T-helper 2 cell (primary cell): ENCODE measurements at places on chromosomes 3 and 15.

GRCh38 chr3:96734273-96735009 lies 80.0 kb upstream of the EPHA6 start:
- DNase-seq, result no peak

GRCh38 chr15:60982249-60982910 lies 246.7 kb downstream of the RORA start:
- no peak for DNase-seq

DNA sequence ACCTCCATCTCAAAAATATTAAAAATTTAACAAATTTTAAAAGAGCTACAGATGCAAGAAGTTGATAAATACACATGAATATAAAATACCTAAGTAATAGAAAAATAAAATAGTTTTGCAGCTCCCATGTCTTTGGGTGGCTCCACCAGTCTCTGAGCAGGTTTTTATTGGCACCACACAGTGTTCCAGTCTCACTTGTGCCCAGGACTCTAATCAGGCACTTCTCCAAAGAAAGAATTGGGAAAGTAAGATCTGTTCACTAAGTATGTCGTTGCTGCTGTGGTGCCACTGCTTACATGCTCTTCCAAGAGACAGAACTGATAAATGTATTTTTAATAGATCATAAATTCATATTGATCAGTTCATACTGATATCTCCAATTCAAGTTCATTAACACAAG lies 92.5 kb upstream of the ABI3BP start:
- DNase-seq, result no peak

DNA sequence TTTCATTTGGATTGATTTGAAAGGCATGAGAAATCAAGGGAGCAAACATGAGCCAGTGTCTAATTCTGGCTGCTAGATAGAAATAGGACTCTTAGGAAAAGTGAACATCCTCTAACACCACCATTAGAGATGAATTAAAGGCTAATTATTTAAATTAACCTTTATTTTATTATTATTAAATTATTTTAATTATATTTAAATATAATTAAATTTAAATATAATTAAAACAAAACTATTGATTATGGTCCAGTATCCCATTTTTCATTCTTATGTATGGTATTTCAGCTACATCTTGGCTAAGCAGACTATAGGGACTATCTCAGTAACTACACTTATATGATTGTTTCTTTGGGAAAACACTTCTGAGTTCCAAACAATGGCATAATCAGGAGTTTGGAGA lies 904.8 kb downstream of the NAALADL2 start:
- no peak for DNase-seq

GRCh38 chr15:88312941-88313579 lies 56.5 kb upstream of the NTRK3 start:
- DNase-seq, result no peak

DNA sequence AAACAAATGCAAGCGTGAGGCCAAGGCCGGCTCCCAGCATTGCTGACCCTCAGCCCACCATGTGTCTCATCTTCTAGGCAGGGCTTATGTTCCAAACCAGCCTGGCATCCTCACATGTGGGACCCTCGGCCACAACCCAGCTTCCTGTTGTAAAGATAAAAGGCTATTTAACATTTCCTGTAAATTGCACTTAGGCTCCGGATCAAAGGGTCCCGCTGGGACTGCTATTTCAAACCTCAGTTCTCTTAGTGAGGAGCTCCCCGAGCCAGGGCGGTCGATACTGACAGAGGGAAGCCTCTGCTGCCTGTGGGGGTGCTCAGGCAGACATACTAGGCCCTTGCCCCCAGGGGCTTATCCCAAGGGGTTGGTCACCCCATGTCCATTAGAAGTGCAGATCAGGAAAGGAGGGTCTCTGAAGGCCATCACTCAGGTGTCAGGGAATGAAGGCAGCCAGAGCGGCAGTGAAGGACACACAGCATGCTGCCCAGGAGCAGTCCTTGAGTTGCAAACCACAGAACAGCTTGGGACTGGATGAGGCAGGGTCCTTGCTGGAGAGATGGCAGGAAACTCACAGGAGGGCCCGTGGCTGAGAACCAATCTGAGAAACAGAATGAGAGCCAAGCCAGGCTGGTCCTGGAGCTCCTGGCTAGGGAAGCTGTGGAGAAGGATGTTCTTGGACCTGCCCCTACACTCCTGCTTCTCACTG lies 239.9 kb downstream of the TLE3 start:
- no peak for DNase-seq

DNA sequence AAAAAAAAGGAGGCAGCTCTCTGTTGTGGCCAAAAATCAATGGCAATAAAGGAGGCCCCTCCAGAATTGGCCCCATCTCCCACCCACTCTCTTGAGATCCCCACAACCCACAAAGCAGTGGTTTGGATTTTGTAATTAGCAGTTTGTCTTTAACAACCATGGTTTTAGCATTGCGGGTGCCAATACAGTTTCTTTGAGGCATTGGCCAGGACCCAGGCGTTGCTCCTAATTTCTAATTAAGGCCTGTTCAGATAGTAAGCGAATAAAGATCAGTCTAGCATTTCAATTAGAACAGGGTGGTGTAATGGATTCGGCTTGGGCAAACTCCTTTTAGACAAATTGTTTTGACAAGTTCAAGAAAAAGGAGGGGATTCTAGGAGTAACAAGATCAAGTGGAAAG lies 23.6 kb upstream of the UACA start:
- DNase-seq, result no peak

- DNase-seq, result no peak
Measured at GRCh38 chr15:97745481-97746071, 214.9 kb upstream of the ARRDC4 start.

- DNase-seq, result no peak
Measured at GRCh38 chr15:39354189-39354588, 226.7 kb upstream of the THBS1 start.

GRCh38 chr3:32814361-32814760 lies 3.4 kb upstream of the TRIM71 start:
- DNase-seq, result no peak

DNA sequence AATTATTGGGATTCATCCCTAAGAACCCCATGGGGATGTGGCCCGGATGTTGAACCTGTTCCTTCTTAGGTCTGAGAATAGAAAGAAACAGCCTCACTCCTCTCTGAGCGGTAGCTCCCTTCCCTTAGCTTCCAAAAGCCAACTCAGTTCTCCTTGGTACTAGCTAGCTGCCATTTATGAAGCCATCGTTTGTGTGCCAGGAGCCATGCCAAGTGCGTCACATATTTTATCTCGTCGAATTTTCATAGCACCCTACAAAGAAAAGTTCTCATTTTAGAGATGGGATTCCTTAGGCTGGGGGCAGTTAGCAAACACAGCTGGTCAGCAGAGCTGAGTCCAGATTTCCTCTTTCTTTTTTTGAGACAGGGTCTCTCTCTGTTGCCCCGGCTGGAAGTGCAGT lies 45.4 kb upstream of the GLCE start:
- DNase-seq, result no peak

DNA sequence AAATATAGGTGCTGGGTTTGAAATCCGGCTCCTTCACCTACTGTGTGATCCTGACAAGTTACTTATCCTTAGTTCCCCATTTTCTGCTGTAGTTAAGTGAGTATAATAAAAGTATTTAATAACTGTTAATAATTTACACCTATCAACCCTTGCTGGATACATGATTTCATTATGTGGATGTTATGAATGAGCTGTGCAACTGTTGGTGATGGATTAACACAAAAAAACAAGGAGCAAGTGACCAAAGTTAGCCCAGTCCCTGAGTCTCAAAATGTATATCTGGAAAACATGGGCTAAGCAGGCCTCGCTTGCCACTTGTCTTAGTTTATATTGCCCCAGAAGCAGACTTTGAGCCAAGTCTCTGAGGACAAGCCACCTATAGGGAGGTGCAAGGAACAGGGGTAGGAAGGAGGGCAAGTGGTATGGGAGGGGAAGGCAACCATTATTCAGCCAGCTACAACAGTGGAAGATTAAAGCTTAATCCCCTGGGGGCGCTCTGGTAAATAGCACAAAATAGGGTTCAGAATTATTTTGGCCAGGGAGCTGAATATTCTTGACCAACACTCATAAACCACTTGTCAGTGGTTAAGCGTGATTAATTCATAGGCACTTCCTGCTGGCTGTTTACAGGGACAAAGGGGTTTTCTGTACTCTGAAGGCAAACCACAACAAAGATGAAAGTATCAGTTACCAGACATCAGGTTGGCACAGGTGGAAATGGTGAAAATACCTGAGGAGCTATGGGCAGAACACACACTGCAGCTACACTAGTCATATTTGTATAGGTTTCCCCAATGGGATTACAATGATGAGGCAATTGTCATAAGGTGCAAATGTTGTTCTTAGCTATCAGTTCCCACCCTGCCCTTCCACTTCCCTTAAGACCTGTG lies 76.2 kb downstream of the TRIM42 start:
- DNase-seq, result no peak

GRCh38 chr3:15628967-15629366 lies 27.4 kb downstream of the BTD start:
- DNase-seq, result no peak

DNA sequence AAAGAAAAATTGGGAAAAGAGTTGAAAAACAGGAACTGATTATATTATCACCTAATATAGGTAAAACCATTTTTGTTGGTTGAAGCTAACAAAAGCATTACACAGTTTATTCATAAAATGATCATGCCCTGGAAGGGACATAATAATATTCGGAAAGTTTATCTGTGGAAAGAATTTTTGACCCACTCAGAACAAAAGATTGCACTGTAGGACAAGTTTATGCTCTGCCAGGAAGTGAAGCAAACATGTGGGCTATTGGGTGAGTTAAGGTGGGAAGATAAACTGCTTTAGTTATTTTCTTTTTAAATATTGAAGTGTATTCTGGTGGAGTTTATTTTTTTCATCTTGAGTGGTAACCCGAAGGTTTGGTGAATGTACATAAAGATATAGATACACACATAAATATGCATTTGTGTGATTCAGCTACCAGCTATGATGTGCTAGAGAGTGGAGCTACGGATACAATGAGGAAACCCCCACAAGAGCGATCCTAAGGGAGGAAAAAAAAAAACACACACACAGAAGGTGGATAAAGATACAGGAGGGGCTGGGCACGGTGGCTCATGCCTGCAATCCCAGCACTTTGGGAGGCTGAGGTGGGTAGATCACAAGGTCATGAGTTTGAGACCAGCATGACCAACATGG lies 506.4 kb upstream of the THBS1 start:
- DNase-seq, result no peak

DNA sequence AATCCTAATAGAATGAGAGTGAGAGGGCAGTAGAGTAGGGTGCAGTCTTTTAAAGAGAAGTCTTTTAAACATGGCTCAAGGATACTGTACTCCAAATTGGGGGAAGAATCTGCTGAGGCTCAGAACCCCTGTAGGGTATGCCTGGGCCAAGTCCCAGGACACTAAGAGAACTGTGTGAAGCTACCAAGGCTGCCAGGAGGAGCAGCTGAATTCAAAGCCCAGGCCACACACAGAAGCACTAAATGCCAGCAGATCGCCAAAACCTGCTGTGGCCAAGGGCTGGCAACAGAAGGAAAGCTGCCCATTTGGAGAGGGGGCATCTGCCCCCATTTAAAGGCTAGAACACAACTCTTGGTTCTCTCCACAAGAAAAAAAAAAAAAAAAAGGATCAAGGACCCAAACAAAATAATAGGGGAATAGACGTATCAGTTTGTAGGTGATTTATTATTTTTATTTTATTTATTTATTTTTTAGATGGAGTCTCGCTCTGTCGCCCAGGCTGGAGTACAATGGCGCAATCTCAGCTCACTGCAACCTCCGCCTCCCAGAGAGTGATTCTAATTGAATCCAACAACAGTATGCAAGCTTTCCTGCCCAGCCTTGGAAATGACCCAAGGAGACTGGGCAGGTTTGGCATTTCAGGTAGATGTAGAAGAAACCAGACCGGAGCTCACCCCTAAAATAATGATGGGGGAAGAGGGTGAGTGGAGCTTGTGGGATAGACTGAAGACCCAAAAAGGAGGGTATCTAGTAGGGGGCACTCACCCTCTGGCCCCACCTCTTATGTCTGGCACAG lies 279.0 kb upstream of the WNT5A start:
- no peak for DNase-seq

GRCh38 chr15:54605556-54605955 lies 591.2 kb downstream of the RSL24D1 start:
- no peak for DNase-seq

- no peak for DNase-seq
Measured at GRCh38 chr3:111761309-111761795, 97.7 kb upstream of the PHLDB2 start.

DNA sequence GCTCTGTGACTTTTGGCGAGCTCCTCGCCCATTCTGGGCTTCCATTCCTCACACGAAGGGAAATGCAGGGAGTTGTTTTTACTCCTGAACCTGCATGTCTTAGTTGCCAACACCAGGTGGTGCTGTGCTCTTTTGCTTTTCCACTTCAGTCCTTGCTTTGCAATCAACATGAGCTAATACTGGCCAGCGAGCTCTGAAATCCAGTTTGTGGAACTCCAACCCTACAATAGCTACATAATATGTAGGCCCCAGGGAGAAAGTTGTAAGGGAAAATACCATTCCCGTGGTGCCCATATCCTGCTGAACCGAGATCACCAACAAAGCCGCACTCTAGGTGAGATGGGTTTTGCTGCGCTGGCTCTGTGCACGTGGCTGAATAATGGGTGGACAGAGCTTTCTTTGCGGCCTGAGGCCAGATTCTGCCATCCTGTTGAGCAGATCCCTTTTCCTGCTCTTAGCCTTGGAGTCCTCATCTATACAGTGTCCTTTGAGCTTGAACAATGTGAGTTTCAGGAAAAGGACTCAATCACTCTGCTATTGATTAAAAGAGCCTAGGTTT lies 25.0 kb downstream of the LSM3 start:
- DNase-seq, result no peak

DNA sequence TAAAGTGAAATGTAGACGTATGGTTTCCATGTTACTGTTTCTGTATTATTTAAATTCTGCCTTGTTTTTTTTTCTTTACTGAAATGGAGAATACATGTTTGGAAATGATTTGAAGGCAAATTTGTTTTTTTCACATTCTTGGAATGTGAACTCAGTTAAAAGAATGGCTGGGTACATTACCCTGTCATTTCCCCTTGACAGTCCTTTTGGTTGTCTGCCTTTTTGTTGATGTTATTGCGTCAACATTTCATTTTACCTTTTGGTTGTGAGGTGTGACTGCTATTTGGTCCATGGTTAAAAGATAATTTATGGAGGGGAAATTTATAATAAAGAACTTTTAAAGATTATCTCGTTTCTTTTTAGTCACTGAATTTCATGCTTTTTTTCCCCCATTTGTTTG lies 3.2 kb upstream of the GPR171 start:
- peak; percentile 63 for DNase-seq

DNA sequence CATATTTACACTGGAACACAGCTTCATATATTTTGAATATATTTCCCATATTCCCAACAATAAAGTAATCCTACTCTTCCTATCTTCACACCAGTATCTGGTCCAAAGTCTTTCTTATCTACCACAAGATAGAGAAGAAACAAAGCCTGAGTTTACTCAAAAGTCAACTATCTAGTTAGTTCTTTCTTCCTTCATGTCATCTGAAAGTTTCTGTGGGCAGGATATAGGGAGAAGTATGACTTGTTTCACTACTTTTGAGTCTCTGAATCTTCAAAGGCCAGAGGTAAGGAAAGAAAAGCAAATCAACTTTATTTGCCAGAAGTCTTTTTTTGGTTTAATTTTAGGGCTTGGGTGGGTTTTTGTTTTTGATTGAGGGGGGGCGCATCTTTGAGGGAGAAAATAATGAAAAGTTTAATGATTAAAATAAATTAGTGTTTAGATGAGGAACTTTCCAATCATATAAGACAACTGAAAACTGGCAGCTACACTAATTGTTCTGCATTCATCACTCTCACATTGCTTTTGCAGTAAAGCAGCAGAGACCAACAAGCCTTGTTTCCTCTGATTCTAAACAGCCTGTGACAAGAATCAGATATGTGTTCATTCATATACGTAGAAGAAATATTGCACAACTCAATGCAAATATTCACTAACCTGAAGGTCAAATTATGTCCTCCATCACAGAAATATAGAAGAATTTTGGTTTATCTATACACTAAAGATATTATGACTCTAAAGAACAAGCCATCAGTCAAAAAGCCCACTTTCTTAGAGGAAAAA lies 421.4 kb downstream of the SHQ1 start:
- peak; percentile 82 for DNase-seq
